Activated CD4-positive, alpha-beta T cell treated with anti-CD3 and anti-CD28 coated beads for 1 hour (primary cell): ENCODE measurements at places on chromosomes 3 and 15.

GRCh38 chr15:44489464-44489863 is 47.5 kb upstream of the EIF3J start:
- no peak for DNase-seq

DNA sequence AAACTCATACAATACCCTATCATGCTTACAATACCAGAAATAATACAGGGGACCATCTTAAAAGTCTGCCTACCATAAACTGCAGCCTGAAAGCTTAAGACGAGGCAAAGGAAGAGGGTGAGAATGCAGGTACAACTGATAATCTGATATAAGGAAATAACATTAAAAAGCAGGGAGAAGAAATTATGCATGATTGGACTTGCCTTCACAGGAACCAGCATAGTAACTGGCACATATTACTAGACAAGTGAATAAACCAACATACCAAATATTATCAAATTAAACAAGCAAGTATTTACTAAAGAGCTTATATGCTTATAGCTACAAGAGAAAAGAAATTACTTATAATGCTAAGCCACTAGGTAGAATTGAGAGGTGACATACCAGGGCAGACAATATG is 18.7 kb downstream of the ANKRD28 start:
- DNase-seq, result no peak

GRCh38 chr3:146912241-146913015 is 307.3 kb upstream of the PLSCR5 start:
- DNase-seq, result no peak

DNA sequence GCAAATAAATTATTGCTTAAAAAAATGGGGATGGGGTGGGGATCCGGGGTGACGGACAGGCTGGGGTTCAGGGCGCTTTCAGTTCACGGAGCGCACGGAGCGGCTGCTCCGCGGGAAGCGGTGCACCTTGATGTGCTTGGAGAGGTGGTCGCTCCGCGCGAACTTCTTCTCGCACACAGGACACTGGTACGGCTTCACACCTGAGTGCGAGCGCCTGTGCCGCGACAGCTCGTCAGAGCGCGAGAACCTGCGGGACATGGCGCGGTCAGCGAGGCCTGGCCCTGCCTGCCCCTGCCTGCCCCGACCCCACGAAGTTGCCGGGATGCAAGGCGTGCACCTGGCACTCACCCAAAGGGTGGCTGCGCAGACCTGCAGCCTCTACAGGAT is 13.6 kb downstream of the KLF15 start:
- DNase-seq, result no peak

DNA sequence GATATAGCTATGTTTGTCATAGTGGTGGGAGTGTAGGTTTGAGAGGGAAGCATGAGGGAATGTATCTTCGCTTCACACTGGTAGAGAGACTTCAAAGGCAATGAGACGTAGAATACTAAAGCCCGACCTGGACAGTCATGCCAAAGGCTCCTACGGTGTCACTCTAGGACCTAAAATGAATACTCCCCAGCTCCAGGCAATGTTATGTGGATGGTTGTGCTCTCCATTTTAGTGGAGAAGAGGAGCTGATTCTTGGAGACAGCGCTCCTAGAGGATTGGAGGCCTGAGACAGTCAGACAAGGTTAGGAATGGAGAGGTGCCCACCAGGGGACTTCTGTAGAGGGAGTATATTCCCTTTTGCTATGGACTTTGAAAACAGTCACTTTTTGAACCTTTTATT is 260.1 kb downstream of the MEX3B start:
- DNase-seq, result no peak

- no peak for DNase-seq
Observed at GRCh38 chr15:39365161-39365560, 215.7 kb upstream of the THBS1 start.
